ENCODE measurements at places on chromosomes 3 and 15. TPM values are rescaled to one million over a fixed set of nuclear protein-coding genes. Genes with fewer than 3 reads are reported as not detected.

DNA sequence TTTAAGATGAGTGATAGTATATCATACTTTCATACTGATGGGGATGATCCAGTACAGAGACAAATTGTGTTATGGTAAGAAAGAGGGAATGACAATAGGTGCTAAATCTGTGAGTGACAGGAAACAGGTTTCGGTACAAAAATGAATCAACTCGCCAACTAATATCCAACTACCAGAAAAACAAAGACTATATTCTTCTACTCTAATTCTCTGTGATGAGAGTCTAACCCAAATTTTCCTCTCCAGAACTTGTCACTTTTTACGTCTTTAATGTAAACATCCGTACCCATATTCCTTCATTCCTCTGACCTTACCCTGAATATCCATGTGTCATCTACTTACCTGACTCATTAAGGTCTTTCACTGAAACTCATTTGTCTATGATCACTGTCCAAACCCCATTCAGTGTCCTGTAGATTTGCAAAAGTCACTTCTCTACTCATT, 39.6 kb downstream of the SCAPER start:
- DNase-seq, result no peak

- DNase-seq, result no peak
Observed at GRCh38 chr3:152436707-152437590, 168.2 kb downstream of the MBNL1 start.

- no peak for DNase-seq
Observed at GRCh38 chr15:52715411-52715810, 36.2 kb upstream of the ATOSA start.

DNA sequence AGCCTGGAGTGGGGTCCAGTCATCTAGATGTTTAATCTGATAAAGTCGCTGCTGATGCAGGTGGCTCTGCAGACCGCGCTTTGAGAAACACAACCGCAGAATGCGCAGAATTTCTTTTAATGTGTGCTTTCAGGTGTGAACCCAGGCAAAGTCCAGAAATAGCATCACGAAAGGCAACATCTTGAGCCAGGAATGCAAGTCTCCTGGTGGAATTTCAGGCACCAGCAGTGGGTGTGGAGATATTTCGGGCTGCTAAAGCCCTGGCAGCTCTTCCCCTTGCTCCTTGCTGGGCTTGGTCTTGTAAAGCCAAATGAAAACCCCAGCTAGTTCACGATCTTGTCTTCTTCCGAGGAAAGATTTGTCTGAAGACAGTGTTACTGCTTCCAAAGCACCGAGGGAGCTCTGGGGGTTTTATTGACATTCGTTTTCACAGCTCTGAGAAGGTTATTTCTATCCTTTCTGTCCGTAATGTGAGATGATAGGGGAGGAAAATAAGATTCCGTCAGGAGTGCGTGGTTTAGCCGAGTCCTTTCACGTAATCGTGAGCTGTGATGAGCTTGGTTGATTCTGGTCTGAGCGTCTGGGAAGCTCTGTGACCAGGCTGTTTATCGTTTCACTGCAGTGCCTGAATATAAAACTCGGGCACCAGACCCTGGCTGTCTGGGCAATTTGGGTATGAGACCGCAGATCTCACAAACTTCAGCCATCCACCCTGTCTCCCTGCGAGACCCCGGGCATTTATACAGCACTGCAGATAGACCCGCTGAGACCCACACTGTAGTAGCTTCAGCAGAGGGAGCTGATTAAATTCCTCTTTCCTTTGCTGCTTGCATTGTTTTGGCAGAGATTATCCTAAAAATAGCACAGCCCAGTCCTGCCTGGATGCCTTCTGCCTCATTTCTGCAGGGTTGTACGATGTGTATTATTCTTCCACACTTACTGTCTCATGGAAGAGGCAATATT, 67.0 kb upstream of the SLC25A26 start:
- DNase-seq, result no peak

DNA sequence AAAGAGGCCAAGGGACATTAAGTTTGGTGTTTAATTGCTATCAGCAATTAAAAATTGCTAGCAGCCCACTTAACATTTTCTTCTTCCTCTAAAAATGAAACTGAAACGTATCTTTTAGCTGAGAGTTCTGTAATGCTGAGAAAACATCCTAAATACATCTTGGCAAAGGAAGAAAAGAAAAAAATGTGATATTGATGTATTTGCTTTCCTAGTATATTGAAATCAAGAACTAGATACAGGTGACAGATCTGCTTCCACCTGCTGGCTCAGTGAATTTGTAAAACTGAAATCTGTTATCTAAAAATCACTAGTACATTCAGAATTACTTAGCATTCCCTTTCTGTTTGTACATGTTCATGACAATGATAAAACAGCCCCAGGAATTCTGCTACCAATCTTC, 283.2 kb downstream of the ZBTB20 start:
- DNase-seq, result no peak

GRCh38 chr3:152313914-152314313, 45.2 kb downstream of the MBNL1 start:
- DNase-seq, result no peak

- no peak for DNase-seq
Observed at GRCh38 chr15:99958426-99959097, 225.3 kb upstream of the LYSMD4 start.

DNA sequence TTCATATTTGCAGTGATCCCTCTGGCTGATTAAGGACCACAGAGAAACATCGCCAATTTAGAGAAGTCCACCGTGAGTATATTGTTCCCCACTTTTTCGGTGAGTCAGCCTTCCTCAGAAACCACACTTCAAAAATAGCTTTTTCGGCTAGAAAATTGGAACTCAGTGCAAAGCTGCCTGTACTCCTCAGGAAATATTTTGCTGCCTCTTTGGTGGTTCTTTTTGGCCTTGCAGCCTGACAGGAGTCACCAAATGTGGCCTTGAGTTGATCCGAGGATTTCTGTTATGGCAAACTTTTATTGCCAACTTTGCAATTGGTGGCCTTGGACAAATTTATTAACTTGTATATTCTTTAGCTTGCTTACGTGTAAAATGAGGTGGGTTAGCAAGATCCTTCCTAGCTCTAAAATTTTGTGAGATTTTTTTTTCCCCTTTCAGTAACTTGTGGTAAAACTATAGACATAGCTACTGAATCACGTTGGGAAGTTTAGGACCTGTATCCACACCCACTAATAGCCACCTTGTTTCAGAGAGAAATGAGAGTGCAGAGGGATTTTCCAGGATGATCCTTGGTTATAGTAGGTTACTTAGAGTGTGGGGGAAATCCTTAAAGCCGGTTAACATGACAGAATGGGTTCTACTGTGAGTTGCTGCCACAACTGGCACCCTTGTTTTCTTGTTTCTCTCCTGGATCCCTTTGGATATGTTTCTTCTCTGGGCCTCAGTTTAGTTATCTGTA, 9.9 kb downstream of the ARL6IP5 start:
- no peak for DNase-seq

GRCh38 chr3:189103208-189103607, 68.6 kb upstream of the TPRG1 start:
- no peak for DNase-seq

DNA sequence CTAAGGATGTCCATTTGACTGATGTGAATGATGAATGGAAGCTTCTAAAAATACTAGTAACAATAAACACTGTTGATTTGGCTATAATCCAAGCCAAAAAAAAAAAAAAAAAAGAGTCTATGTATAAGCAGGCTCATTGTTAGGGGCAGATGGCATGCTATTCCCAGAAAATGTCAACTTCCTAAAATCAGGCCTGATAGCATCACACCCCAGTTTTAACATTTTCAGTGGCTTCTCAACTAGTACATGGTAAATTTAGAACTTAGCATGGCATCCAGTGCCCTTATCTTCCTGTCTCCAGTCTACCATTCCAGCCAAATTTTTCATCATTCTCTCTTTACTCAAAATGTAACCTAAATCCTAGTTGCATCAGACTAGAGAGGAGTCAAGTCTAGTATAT, 288.2 kb upstream of the ZNF385D start:
- DNase-seq, result no peak

GRCh38 chr15:98924401-98925049, 83.1 kb downstream of the PGPEP1L start:
- DNase-seq, result no peak

GRCh38 chr3:168844472-168844871, 748.7 kb upstream of the GOLIM4 start:
- no peak for DNase-seq

- DNase-seq, result no peak
Observed at GRCh38 chr3:98969295-98969694, 67.8 kb upstream of the DCBLD2 start.

- DNase-seq, result no peak
Observed at GRCh38 chr3:39011191-39011736, 40.5 kb downstream of the SCN11A start.

- DNase-seq, result no peak
Observed at GRCh38 chr3:167184511-167184910, 195.6 kb downstream of the ZBBX start.

DNA sequence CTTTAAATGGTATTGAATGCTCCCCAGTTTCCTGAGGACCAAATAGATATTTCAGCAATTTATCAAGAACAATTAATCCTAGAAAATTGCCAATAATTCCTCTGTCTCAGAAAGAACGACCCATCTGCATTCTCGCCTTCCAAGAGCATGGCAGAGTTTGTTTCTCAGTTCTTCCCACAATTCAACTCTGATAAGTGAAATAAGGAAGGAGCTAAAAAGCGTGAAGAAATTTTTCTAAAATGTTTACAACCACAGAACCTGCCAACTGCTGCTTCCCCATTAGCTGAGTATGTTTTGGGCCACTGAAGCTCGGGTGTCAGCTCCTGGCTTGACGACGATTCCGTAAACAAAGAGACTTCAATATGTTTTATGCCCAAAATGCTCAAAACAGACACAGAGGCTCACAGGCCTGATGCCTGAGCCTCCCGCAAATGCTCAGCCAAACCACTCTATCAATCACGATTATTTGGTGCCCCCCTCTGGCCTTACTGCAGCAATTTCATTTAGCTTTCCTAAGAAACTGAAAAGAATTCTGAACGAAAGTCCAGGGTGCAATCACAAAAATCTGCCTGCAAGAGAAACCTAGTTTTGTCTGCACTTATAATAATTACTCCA, 259.2 kb upstream of the CCDC54 start:
- DNase-seq, result no peak

DNA sequence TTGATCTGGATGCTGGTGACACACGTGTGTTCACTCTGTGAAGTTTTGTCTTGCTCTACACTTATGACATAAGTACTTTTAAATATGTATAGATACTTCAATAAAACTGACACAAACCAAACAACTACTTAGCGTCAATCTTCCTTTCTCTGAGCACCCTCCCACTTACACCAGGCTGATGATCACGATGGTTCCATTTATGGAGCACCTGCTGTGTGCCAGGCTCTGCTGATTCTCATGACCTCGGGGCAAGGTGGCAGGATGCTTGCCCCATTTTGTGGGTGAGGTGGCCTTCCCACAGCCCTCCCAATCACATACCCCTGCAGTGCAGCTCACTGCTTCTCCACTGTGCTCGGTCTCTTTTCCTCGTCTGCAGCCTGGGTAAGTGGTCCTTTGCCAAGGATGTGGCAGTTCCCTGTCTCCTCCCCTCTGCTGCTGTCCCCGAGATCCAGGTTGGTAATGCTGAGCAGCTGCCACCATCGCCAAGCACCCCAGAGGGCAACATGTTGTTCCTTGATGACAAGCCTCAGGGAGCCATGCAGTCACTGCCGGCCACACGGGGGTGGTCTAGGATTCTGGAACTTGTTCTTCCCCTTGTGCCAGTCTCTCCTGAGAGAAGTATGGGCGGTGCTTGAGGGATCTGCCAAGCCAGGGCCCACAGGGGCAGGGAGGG, 20.6 kb upstream of the ADCY5 start:
- DNase-seq, result no peak

- no peak for DNase-seq
Observed at GRCh38 chr3:11697701-11698100, 54.0 kb upstream of the VGLL4 start.

DNA sequence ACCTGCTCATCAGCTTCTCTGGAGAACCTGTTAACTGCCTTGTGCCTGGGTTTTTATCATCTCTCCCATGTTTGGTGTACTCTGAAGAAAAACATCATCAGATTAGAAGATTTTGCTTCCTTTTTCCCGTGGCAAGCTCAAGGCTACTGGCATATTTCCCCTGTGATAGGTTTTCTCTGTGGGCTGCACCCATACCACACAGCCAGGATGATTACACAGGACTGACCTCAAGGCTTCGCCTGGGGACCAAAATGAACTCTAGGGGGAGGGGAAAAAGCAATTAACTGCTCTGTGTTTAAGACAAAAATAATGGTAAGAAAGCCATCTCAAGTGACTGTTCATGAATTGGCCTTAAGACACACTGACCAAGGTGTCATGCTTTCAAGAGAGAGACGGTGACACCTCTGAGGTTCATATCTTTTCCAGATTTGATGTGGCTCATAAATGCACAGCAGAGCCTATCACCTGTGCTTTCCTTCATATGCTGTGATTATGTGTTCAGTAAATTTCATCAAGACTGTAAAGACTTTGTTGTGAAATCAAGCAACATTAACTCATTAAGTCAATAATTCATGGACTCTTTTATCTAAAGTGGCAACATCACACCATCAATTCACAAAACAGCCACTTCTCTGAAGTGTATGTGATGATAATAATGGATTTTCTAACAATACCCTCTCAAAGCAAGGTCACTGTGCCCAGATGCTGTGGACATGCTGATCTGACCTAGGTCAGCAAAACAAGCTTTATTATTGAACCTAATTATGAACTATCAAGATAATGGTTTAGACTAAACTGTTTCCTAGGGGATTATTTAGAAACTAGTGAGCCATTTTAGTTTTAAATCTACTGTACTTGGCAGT, 427.9 kb downstream of the WDR72 start:
- DNase-seq, result no peak

DNA sequence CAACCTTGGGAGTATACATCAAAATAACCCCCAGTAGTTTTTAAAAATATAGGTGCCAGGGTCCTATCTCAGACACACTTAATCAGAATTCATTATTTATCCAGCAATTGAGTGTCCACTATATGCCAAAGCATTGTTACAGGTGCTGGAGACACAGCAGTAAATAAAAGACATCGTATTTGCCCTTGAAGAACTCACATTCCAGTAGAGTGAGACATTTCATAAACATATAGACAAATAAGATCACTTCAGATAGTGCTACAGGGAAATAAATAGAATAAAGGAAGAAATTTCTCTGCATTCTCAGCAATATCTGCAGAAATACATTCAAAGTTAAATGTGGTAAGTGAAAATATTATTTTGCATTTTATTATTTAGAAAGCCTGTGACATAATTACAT, 34.1 kb upstream of the ANKRD28 start:
- no peak for DNase-seq

DNA sequence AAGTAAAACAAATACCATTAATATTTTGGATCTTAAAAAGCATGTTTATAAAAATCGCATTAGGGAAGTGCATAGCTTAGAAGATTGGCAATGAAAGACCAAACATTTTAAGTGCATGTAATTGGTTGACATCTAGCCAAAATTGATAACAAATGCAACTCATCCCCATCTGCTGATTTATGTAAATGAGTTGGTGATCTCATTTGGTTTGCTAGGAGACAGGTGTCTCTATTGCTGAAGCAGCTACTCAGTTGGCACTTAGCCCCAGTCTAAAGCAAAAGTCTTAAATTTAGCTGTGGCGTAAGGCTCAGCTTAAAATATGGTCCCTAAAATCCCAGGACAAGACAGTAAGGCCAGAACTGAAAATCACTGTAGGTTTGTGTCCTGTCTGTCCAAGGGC, 113.5 kb upstream of the CHL1 start:
- no peak for DNase-seq

GPX1 gene
- 174 TPM for total RNA-seq

TXNRD3 gene
- 13.7 TPM for total RNA-seq

RTP4 gene
- 3.5 TPM for total RNA-seq

CCNB2 gene
- total RNA-seq, result 2.2 TPM

ATP13A4 gene
- total RNA-seq, result 0.10 TPM

LYZL4 gene
- total RNA-seq, result not detected

ANKRD63 gene
- not detected for total RNA-seq

MCF2L2 gene
- total RNA-seq, result 0.75 TPM

CHST2 gene
- total RNA-seq, result 3.7 TPM

RPL39L gene
- 10.5 TPM for total RNA-seq

Measured in aorta (tissue), 5 donors.